ENCODE measurements at places on chromosomes 2 and 18.

DNA sequence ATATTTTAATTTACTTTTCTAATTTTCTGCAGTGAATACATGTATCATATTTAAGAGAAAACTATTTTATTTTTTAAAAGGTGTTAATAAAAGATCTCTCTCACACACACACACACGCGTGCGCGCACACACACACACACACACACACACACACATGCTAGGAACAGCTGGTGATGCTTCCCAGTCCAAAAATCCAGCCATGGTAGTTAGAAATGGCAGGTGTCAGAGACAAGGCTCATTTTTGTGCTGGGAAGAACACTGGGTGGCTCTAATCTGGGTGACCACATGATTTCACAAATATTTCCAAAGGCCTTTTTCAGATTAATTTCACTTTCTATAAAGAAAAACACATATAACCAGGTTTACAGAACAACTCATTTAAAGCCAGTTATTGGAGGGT lies 104.5 kb upstream of the NCK2 start:
- DNase-seq, result no peak

GRCh38 chr2:147619808-147620207 lies 225.0 kb upstream of the ACVR2A start:
- no peak for DNase-seq

- peak; percentile 30 for DNase-seq
Measured at GRCh38 chr2:43539436-43539835, 56.4 kb downstream of the THADA start.

GRCh38 chr18:54119524-54120019 lies 104.9 kb downstream of the MBD2 start:
- DNase-seq, result peak; percentile 76

- DNase-seq, result no peak
Measured at GRCh38 chr2:129731907-129732629, 247.4 kb upstream of the RAB6C start.

GRCh38 chr2:46977899-46978298 lies 62.3 kb upstream of the MCFD2 start:
- no peak for DNase-seq

DNA sequence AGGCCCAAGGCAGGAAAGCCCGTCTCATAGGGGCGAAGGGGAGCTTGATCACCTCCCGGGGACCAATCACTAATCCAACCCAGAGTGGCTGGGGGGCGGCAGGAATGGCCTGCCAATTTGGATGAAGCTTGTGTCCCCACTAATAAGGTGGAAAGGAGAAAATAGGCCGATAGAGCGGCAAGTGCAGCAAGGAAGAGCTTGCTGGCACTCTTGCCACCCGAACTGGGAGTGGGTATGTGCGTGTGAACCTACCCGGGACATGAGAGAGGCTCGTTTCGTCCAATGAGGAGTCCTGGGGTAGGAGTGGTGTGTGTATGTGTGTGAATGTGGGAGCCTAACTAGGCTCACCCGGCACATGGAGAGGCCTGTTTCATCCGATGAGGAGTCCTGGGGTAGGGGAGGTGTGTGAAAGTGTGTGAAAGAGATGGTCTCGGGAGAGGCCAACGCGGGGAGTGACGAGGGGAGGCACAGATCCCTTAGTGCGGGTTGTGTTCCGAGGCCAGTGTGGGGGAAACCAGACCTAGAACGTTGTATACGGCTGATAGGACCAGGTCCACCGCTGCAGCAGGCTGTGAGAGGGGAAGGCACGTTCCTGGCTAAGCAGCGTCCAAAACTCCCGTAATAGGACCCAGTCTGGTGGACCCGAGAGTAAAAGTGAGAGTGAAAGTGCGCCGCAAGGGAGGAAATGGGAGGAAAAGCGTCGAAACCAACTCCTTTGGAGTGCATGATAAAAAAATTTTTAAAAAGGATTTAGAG lies 47.1 kb upstream of the SELENOI start:
- peak; percentile 44 for DNase-seq

GRCh38 chr2:71618327-71619113 lies 165.2 kb downstream of the DYSF start:
- no peak for DNase-seq

GRCh38 chr2:69033461-69034095 lies 20.6 kb downstream of the ANTXR1 start:
- peak; percentile 23 for DNase-seq

- DNase-seq, result no peak
Measured at GRCh38 chr18:45771587-45772480, 47.9 kb downstream of the SLC14A1 start.

GRCh38 chr2:181904022-181904632 lies 12.6 kb downstream of the ITPRID2 start:
- DNase-seq, result peak; percentile 48

DNA sequence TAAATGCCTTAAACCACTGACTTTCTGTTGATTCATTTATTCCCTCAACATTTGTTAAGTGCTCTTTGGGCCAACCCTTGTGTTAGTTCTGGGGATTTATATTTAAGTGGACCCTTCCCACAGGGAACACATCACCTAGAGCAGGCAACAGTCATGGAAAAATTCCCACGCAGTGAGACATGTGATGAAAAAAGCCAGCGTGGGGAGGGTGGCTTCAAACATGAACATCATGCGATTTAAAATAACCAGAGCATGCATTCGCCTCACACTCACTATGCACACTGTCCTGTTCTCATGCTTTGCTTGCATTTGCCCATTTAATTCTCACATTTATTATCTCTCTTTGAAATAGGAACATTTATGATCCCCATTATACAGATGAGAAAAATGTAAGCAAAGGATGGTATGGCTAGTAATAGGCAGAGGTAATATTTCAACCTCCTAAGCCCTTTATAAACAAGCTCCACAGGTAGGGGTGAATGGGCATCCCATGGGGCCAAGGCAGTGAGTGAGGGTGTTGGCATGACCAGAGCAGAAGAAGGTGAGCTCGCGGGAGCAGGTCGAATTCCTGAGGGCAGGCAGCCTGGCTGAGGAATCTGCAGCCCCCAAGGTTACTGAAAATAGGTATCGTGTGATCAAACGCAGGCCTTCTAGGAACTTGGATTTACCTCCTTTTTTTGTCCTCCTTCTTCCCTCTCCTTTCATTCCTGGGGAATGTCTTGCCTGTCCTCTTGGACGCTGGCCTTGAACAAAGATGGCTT lies 297.8 kb downstream of the MYCN start:
- DNase-seq, result no peak

- no peak for DNase-seq
Measured at GRCh38 chr2:151287513-151288250, 1.8 kb downstream of the NMI start.

DNA sequence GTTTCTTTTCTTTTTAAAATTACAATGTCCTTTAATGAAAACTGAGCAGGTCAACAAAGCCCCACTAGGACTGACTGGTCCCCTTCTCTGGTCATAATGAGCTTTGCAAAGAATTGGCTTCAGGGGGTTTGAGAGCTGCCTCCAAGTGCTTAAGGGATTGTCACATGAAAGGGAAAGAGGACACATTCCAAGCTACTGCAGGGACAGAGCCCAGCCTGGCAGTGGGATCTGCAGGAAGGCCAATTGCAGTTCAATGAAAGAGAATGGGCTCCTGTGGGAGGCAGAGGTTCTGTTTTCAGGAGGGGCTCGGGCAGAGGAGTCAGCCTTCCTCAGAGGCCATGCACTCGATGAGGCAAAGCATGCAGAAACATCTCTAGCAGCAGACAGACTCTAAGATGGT lies 84.1 kb upstream of the ACKR3 start:
- DNase-seq, result no peak

DNA sequence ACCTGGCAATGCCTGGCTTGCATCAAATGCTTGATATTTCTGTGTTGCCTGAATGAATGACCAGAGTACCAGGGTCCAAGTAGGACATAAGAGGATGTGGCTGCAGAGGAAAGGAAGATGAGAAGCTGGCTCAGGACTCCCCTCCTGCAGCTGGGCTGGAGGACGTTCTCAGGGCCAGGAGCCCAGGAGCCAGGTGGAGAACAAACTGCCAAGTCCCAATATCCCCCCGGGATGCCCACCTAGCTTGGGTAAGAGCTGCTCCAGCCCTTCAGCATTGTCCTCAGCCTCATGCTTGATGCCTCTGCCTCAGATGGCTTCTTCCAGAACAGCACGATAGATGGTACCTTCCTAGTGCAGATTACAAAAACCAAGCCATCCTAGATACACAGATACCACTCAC lies 8.6 kb upstream of the ATP6V1B1 start:
- DNase-seq, result no peak

GRCh38 chr2:194090251-194090905 lies 1566.6 kb upstream of the SLC39A10 start:
- no peak for DNase-seq

DNA sequence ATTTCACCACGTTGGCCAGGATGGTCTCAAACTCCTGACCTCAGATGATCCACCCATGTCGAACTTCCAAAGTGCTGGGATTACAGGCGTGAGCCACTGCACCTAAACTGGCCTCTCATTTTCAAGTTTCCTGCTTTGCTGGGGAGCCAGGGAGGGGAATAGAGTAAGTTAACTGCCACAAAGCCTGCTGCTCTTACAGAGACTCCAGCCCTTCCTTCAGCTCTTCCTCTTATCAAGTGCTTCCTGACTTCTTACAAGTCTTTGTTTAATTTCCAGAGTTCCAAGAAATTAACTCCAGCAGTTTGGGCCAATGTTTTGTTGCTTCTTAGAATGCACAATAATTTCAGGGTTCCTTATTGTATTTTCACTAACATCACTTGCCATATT lies 24.3 kb upstream of the UBE2F start:
- no peak for DNase-seq

DNA sequence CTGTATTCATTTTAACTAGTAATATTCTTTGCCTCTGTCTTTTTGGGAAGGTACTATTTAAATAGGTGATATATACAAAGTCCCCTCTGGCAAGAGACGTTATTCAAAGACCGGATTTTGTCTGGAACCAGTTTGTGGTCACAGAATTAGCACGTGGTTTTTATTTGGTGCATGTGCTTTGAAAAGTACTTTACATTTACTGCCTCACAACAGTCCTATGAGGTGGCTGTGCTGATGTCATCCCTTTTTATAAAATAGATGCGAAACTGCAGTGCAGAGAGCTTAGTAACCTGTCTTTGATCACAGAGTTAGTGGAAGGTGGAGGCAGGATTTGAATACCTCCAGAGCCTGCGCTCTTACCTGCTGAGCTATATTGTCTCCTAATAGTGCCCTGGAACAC lies 4.0 kb downstream of the LPIN1 start:
- peak; percentile 52 for DNase-seq

- peak; percentile 28 for DNase-seq
Measured at GRCh38 chr2:179264368-179265081, at the start of gene SESTD1. TSS of gene SESTD1 (minus strand) at chr2:179264832. CDS start at chr2:179191841, 72,991 bp downstream.

DNA sequence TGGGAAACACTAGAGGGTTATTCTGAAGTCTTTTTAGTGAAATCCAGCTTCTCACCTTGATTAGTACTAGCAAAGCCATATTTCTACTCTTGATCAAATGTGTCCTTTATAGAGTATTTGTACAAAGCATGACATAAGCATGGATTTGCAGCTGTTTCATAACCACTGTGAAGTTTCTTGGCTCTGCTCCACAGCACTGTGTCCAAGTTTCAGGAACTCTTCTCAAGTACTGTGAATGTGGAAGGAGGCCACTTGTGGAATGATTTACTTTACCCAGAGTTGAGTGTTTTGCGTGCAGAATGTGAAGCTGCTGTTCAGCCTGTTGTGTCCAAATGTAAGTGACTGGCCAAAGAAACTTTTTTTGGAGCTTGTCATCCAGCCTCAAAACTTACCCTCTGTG lies 16.2 kb upstream of the MAPRE2 start:
- DNase-seq, result peak; percentile 89

DNA sequence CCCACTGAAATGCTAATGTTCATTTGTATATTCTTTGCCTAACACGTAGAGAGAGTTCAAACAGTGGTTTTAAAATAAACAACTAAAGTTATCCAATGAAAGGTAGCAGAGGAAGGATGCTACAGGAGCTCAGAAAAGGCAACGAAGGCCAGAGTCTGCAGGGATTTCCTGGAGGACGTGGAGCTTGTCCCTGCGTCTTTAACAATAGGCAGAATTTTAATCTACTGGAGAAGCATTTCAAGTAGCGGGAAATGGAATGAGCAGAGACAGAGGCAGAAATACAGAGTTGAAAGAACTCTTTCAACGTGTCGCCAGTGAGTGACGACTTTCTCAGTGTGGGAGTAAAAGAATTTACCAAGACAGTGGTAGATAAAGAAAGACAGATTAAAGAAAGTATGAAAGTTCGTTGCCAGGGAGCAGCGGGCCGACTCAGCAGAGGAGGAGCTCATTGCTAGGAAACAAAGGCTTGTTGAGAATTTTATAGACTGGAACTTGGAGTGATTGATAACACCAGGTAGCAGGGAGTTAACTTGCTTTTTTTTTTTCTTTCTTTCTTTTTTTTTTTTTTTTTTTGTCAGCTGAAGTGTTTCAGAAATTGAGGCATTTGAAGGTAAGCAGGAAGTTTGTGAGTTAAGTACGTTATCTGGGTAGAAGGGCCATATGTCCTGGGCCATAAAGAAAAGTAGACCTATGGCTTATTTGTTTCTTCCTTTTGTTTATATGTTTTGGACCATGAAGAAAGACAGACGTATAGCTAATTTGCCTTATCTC lies 625 bp upstream of the NBAS start:
- DNase-seq, result peak; percentile 43

DNA sequence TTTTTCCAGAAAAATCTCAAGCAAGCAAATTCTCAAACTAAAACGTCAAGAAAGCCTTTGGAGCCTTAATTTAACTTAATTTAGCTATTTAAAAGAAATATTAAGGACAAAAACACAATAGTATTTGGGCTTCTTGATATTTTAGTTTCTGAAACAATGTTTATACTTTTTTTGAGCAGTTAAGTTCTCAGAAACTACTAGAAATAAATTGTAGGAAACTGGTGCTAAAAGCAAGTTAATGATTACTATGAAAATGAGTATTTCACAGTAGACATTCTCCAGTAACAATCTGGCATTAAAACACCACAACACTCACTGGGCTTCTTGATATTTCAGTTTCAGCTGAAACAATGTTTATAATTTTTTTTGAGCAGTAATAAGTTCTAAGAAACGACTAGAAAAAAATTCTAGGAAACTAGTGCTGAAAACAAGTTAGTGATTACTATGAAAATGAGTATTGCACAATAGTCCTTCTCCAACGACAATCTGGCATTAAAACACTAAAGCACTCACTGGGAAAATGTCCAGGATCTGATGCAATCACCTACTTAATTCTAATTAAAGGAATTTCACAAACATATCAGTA lies 45.1 kb downstream of the TRAK2 start:
- DNase-seq, result peak; percentile 94

GRCh38 chr2:239990966-239991365 lies 34.2 kb downstream of the NDUFA10 start:
- DNase-seq, result no peak

Measured in fibroblast of mammary gland (primary cell).